ENCODE measurements at places on chromosomes 3 and 15.
A peak's percentile ranks its signal among the peaks of the same experiment; 100 is the strongest.

- no peak for DNase-seq
Observed at GRCh38 chr15:45168286-45168685, 19.5 kb downstream of the SHF start.

GRCh38 chr3:51715231-51715976 is 8.5 kb downstream of the GRM2 start:
- DNase-seq: no peak

DNA sequence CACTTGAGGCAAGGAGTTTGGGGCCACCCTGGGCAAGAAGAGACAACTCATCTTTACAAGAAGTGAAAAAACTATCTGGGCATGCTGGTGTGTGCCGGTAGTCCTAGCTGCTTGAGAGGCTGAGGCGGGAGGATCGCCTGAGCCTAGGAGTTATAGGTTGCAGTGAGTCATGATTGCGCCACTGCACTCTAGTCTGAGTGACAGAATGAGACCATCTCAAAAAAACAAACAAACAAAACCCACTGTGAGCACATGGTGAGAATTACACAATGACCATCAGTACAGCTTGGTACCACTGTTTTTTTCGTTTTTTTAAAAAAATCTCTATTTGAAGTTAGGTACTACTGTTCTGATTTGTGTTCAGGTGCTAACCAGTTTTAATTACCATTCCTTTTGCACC is 13.6 kb downstream of the VPS39 start:
- no peak for DNase-seq

- no peak for DNase-seq
Observed at GRCh38 chr3:31810991-31811433, 170.1 kb downstream of the OSBPL10 start.

GRCh38 chr3:125098611-125099291 is 43.0 kb upstream of the HEG1 start:
- no peak for DNase-seq

- no peak for DNase-seq
Observed at GRCh38 chr3:108548886-108549285, 38.5 kb upstream of the MYH15 start.

DNA sequence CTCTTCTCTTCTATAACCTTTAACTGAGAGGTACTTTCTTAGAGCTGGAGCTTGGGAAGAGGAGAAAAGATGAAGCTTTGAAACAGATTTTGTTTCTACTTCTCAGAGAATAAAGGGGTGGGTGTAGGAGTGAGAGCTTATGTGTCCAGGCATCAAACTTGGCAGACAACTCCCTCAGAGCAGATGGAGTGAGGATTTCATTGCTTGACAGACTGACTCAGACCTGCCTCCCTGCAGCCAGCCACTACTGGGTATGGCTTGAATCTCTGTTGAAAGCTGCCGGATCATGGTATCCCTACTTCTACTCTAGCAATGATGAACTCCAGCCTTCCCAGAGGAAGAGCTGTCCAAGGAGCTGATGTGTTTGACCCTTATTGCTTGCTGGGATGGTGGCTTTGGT is 36.7 kb downstream of the SYN2 start:
- no peak for DNase-seq

GRCh38 chr3:52498137-52499054 is 3.3 kb downstream of the STAB1 start:
- peak; percentile 98 for DNase-seq

DNA sequence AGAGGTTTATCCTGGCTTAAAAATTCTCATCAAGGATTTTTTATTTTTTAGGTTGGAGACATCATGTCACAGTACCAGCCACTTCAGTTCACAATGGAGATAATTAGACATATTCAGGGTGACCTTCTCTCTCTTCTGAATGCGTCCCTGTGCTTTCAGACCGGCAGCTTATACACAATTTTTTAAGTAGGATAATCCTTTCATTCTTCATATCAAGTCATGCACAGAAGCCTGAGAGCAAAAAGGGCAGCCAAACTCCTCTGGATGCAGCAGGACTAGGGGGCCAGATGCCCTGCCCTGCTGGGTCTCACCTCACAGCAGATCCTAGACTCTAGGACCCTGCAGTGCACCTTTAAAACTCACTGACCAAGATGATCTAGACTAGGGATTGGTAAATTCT is 210.4 kb downstream of the ERC2 start:
- no peak for DNase-seq

DNA sequence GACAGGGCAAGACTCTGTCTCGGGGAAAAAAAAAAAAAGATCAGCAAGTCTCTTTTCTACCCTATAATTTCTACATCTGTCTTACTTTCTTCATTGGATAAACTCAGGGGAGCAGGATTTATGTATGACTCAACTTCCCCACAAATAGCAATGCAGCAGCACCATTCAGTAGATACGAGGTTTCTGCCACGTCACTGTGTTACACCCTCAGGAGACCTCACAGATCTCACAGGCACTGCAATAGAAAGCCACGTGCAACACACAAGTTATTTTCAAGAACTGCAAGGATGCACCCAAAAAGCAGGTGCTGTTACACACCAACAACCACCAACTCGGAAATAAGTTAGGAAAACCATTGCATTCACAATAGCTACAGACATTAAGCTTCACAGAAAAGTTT is 30.2 kb downstream of the TSPAN3 start:
- no peak for DNase-seq

- DNase-seq: no peak
Observed at GRCh38 chr15:96849271-96849900, 518.9 kb downstream of the NR2F2 start.

DNA sequence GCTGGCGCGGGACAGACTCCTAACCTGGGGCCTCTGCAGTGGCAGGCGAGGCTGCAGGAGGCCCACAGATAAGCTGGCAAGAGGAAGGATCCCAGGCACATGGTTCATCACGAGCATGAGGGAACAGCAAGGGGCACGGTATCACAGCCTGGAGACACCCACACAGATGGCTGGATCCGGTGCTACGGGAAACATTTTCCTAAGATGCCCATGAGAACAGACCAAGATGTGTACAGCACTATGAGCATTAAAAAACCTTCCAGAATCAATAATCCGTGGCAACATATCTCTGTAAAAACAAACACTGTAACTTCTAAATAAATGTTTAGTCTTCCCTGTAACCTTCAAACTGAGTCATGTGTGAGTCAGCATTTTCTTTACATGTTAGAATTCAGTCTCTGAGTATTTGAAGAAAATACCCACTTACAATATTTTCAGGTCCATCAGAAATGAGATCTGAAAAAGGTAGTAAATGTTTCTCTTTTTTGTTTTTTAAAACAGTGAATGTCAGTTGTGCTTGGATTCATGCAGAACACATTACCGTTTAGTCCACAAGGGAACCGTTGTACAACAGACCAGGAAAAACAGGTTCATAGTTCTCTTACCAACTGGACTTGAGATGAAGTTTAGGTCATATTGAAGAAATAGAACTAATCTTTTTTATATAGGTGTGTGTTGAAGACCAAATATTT is 75.9 kb downstream of the BOC start:
- no peak for DNase-seq

DNA sequence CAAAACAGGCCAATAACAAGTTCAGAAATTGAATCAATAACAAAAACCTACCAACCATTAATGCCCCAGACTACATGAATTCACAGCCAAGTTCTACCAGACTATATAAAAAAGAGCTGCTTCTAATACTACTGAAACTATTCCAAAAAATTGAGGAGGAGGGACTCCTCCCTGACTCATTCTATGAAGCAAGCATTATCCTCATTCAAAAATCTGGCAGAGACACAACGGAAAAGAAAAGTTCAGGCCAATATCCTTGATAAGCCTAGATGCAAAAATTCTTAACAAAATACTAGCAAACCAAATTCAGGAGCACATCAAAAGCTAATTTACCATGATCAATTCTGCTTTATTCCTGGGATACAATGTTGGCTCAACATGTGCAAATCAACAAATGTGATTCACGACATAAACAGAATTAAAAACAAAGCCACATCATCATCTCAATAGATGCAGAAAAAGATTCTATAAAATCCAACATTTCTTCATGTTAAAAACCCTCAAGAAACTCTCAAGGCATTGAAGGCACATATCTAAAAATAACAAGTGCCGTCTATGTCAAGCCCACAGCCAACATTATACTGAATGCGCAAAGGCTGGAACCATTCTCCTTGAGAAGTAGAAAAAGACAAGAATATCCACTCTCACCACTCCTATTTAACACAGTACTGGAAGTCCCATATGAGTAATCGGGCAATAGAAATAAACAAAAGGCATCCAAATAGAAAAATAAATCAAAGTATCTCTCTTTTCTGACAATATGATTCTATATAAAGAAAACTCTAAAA is 573.6 kb upstream of the GRM7 start:
- no peak for DNase-seq

DNA sequence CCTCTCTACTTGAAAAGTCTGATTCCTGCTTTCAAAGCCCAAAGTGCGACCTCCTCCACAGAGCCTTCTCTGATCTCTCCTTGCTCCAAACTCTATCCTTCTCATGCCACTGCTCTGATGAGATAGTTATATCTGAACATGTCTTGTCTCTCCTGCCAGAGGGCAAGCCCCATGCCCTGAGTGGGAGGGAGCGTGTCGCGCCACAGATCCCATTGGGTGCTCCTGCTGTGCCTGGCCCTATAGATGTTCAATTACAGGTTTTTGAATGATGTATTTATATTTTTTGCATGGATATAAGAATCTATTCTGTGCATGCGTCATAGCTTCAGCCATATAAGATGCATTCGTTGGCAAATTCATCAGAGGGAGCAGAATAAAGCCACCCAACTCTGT is 20.4 kb downstream of the CORO2B start:
- no peak for DNase-seq

- DNase-seq: no peak
Observed at GRCh38 chr3:116154389-116154788, 290.9 kb downstream of the LSAMP start.

- DNase-seq: no peak
Observed at GRCh38 chr15:100711516-100712021, 109.2 kb downstream of the ASB7 start.

GRCh38 chr3:102533784-102534183 is 99.0 kb downstream of the ZPLD1 start:
- no peak for DNase-seq

GRCh38 chr3:66200147-66200546 is 20.7 kb upstream of the SLC25A26 start:
- DNase-seq: no peak

DNA sequence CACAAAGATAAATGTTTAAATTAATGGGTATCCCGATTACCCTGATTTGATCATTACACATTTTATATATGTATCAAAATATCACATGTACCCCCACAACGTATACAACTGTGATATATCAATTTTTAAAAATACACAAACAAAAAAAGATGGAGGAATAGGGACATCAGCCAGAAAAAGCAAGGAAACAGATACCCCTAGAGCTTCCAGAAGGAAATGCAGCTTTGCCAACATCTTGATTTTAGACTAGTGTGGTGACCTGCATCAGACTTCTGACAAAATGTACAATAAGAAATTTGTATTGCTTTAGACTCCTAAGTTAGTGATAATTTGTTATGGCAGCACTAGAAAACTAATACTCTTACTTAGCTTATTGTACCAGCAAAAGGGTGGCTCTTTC is 483.8 kb downstream of the TUSC7 start:
- no peak for DNase-seq

DNA sequence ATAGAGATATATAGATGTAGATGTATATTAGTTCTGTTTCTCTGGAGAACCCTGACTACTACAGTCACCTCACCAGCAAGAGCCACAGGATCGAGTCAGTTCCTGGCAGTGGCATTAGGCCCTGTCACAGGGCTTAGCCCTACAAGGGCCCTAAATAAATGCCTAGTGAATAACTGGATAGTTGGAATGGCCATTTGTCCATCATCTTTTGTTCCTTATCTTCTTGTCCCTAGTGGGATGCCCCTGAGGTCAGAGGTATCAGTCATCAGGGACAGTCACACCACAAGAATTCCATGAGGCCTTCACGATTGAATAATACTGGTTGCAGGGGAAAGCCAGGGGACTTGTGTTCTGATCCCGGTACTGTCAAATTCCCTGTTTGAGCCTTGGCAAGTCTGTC is 204.9 kb upstream of the PPP2R3A start:
- no peak for DNase-seq

DNA sequence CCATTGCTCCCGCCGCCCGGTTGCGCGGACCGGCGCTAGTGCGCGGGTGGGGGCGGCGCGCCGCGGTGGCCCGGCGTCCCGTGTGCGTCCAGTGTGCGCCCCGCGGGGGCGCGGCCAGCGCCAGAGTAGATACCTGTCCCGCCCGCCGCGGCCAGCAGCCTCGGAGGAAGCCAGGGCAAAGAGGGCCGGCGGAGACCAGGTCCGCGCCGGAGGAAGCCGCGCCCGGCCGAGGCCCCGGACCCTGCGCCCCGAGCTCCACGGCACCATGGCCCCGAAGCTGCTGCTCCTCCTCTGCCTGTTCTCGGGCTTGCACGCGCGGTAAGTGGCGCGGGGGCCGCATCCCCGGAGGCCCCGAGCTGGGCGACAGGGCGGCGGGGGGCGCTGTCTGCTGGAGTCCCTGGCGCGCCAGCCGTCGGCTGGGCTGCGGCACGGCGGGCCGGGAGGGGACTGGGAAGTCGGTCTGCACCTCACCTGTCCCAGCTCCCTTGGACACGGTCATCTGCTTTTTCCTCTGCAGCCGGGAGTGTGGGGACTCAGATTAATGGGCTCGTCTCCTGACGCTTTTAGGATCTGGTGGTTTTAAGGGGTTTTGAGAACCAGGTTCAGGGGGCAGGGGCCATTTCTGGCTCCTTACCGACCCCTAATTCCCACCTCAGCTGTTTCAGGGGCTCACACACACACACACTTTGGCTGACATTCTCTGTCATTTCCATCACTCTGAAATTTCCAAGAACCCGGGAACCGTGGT is 464 bp downstream of the GABRG3 start:
- DNase-seq: no peak

- DNase-seq: no peak
Observed at GRCh38 chr3:22156868-22157267, 405.9 kb upstream of the ZNF385D start.

DNA sequence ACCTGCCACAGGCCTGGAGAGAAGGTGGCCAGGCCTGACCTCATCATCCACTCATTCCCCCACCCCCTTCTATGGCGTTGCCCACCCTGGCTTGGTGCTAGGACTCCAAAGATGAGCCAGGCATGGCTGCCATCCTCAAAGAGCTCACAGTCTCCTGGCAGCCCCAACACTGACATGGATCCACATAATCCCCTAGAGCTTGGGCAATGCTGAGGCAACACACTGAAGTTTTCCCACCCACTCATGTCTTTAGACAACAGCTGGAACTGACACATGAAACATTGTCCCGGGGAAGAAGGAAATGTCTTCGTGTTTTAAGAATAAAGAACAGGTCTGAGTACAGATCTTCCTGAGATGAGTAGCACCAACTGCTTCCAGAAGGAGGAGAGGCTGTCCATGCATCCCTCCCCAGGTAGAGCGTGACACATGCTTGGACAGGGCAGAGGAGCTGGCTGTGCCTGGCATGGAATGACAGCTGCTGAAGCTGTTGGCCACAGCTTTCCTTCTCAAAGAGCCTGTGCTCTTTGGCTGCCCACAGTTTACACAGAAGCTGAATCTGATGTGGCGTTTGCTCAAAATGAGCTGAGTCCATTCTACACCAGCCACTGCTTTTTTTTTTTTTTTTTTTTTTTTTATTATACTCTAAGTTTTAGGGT is 70.1 kb downstream of the HOMER2 start:
- no peak for DNase-seq

GRCh38 chr3:64360280-64360679 is 135.0 kb upstream of the PRICKLE2 start:
- no peak for DNase-seq

- DNase-seq: no peak
Observed at GRCh38 chr3:33438881-33439545, 1.2 kb downstream of the UBP1 start.

Measured in GF-D8 (cell line).